ENCODE measurements at places on chromosomes 5 and 9.

DNA sequence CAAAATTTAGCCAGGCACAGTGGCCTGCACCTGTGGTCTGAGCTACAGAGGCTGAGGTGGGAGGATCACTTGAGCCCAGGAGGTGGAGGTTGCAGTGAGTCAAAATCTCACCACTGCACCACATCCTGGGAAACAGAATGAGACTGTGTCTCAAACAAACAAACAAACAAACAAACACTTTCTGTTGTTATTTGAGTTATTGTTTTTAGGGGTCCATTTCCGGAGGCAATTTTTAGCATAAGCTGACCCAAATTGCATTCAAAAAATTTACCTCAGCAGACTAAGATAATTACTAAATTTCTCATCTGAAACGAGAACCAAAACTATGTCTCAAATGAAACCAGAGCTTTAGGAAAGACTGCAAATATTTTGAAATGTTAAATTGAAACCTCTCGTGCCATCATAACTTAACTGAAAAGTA is 1485.1 kb downstream of the EFNA5 start:
- DNase-seq, result no peak

DNA sequence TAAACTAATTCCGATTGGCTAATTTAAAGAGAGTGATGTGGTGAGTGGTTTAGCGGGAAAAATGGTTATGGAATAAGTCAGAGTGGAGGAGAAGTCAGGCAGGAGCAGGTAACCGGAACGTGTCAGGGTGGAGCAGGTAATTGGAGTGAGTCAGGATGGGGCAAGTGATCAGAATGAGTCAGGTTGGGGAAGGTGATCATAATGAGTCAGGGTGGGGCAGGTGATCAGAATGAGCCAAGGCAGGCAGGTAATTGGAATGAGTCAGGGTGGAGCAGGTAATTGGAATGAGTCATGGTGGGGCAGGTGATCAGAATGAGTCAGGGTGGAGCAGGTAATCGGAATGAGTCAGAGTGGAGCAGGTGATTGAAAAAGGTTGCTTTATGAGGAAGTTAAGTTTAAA is 101.4 kb downstream of the TMEM167A start:
- no peak for DNase-seq

DNA sequence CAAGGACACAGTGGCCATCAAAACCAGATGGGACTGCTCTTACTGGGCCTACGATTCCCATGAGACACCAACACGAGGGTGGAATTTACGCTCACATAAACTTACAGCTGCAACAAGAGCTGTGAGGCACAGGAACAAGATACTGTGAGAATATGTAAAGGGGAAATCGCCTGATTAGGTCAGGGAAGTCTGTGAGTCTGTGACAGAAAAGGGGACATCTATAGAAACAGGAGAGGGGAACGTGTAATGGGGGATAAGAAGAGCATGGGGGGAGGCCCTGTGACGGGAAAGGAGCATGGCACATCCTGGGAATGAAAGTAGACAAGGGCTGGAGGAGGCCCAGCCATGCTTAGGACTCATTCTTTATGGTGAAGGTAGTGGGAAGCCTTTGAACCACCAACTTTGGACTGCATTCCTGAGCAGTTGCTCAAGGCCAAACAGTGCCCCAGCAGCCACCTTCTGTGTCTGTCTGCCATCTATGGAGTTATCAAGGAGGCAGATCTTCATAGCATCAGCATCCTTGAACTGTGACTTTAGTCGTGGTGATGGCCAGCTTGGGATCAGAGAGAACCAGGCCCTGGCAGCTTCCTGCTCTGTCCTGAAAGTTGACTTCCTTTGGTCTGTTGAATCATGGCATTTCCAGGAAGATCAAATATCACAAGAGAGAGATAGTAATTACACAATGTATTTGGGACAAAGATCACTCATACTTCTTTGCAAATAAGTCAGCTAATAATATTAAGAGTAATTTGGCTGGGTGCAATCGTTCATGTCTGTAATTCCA is 87.9 kb upstream of the FAM169A start:
- DNase-seq, result no peak

DNA sequence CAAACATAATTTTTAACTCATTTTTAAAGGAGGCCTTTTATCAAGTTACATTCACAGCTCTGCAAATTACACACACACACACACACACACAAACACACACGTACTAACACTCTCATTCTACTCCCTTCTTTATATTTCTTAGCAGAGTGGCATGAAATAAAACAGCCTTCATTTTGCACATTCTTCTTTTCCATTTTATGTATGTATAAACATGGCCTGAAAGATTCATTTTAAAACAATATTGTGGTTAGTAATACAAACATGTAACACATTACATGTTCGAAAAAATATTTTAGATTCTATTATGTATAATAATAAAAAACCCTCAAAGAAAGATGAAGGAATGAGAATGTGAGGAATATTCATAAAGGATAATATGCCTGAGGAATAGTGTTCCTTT is 86.0 kb upstream of the ITGA2 start:
- DNase-seq, result no peak

DNA sequence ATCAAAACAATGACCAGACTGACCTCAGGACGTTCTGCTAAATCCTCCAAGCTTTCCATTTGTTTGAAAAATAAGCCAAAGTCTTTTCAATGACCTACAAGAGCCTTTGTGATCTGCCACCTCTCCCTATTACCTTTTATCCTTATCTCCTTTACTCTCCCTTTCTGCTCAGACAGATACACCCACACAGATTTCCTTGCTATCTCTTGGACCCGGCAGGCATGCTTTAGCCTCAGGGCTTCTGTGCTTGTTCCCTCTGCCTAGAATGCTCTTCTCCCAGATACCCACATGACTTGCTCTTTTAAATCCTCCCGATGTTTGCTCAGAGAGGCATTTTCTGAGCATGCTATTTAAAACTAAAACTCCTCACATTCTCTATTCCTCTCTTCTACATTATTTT is 8.9 kb upstream of the ELOVL7 start:
- no peak for DNase-seq

- no peak for DNase-seq
Measured at GRCh38 chr9:98879963-98880310, 63.8 kb upstream of the COL15A1 start.

DNA sequence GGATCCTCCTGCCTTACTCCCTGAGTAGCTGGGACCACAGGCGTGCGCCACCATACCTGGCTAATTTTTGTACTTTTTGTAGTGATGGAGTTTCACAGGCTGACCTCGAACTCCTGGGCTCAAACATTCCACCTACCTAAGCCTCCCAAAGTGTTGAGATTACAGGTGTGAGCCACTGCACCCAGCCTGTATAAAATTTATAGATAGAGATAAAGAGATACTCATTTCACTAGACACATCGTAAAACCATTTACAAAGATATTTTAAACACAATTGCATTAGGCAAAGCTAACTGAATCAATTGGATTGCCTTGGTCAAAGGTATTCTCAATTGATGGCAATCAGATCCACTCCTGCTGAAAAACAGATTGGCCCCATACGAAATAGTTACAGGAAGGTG is 52.0 kb downstream of the PDE6A start:
- no peak for DNase-seq

- no peak for DNase-seq
Measured at GRCh38 chr9:124797343-124798103, 20.6 kb downstream of the OLFML2A start.

GRCh38 chr9:113568571-113569321 is 105.2 kb downstream of the RGS3 start:
- DNase-seq, result no peak

DNA sequence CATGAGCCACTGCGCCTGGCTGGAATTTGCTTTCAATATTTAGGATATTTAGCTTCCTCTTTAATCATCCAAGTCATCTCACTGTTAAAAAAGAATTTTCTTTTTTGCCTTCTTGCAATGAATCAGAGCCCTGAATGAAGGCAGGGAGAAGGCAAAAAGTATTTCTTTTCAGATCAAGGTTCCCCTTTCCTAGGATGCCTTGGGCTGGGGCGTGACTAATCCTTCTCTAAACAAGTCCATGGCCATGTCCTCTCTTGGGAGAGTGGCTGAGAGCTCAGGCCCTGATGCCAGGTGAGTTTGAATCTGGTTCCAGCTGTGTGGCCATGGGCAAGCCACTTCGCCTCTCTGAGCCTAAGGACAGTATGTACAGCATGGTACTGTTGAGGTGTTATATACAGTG is 84.8 kb upstream of the NEURL1B start:
- DNase-seq, result no peak

GRCh38 chr9:19769213-19769612 is 19.6 kb downstream of the SLC24A2 start:
- DNase-seq, result no peak

- no peak for DNase-seq
Measured at GRCh38 chr5:10442576-10442975, 897 bp downstream of the ROPN1L start.

DNA sequence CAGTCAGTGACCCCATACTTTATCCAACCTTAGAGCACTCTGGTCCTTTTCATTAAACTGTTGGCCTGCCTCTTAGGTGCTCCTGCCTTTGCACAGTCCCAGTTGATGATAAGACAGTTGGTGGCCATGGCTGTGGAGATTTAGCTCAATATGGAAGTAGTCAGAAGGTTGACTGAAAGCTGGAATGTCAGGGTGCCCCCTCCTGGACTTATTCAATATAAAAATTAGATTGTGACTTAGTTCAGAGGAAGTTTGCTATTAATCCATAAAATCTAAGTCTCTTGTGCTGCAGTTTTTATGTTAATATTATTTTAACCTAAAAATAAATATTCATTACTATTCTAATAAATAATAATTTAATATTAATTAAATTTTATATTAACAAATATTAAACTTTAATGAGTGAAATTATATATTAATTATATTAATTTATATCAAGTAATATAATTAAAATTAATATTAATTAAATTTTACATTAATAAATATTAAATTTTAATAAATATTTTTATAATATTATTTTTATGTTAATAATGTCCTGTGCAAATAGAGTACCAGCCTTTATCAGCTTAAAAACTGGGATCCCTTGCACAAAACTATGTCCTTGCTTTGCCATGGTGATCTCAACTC is 77.7 kb upstream of the ADAMTSL1 start:
- peak; percentile 13 for DNase-seq

All from stromal cell of bone marrow (primary cell).